Stimulated activated CD4-positive, alpha-beta T cell treated with anti-CD3 and anti-CD28 coated beads, Interleukin-1b, Interleukin-23, amount 100 ng/mL, for 1 hour (primary cell): ENCODE measurements at places on chromosomes 5 and 9.

DNA sequence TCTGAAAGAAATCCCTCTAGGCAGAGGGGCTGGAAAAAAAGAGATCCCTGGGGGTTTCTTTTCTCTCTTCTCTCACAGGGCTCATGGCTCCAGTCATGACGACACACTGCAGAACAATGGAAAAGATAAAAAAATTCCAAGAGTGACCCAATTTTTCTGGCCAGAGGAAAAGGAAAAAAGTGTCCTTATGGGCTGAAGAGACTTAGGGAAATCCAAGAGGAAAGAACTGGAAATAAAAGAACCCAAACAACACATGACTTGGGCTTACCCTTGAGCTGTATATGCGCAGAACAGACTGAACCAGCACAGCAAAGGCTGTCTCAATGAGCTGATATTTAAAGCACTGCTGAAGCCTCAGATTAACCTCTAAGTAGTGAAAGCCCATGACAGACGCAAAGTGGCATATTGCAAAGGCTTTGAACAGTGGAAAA is 102.4 kb downstream of the SMIM23 start:
- no peak for DNase-seq

GRCh38 chr5:67983251-67984110 is 232.1 kb upstream of the PIK3R1 start:
- no peak for DNase-seq

DNA sequence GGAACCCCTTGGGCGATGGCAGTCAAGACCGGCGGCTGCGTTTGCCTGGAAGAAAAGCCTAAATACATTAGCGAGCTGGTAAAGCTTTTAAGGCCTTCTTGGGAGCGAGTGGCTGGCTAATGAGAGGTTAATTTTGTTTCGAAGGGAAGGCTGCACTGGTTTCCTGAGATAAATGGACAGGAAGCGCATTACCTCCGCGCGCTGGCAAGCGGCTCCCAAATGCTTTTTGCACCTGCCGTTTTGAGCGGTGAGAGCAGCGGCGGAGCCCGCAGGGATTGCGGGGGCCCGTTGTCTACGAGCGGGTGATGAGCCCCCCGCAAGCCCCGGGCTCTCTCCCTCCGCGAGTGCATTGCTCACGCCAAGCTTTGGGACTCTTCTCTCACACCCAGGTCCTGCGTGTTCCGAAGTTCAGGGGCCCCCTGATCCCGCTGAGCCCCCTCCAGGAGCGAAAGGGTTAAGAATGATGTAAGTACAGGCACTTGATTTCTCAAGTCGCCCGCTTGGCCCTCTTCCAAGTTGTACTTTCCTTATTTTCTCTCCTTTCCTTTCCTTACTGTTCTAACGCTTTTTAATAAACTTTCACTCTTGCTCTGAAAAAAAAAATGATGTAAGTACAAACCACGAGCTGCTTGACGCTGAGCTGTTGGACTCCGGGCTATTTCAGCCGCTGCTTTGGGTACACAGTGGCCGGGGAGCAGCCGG is 3.1 kb upstream of the RGMB start:
- no peak for DNase-seq

GRCh38 chr9:5453673-5454072 is 3.3 kb downstream of the CD274 start:
- no peak for DNase-seq

DNA sequence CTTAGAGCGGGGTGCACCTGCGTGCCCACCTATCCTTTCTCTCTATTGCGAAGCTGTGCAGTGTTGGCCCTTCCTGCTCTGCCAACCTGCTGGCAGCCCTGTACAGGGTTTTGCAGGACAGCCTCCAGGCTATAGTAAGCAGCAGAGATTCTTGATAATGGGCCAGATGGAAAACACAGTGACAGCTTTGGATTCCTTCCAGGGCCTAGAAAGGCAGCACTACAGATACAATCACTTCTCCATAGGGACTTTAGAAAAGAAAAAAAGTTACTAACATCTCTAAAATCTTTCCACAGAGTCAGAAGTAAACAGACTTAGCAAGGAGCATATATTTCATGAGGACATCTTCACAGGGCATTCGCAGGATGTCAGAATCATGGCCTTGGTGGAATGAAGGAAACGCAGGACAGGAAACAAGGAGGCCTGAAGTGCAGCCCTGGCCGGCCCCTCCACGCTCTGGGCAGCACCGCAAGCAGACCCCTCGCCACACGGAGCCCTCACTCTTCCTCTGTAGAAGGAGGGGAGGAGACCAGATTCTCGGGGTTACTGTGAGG is 172.1 kb upstream of the GAS1 start:
- no peak for DNase-seq

DNA sequence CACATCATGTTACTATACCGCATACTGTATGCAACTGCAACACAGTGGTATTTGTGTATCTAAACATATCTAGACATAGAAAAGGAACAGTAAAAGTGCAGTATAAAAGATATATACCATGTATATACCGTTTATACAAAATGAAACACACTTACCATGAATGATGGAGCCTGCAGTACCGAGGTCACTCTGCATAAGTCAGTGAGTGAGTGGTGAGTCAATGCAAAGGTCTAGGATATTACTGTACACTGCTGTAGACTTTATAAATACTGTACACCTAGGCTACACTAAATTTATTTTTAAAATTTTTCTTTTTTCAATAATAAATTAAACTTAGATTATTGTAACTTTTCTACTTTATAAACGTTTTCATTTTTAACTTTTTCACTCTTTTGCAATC is 29.3 kb downstream of the PRELID2 start:
- DNase-seq, result no peak

GRCh38 chr9:88759364-88759763 is 224.4 kb downstream of the NXNL2 start:
- no peak for DNase-seq

- no peak for DNase-seq
Observed at GRCh38 chr9:80049096-80049782, 477.5 kb downstream of the TLE4 start.

DNA sequence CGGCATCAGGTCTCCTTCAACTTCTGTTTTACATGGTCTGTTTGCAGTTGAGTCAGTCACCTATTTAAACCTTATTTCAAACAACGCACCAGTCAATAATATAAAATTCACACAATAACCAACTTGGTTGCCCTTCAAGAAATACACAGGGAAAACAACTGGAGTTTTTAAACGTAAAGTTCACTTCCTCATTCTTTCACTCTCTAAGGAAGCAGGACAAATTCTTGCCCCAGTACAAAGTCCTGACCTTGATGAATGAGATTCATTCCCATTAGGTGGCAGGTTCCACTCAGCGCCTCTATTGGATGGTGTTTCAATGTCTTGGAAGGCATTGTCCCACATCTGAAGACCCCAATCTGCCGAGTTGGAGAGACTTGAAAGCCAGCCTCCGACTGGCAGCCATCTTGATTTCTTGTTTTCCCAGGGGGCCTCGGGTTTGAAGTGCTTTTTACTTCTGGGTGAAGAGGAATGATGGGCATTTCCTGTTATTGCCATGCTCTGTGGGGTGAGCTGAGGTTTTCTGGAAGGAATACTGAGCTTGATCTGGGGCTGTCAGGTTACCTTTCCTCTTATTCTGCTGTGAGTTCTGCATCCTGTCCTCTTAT is 105.0 kb downstream of the ACER2 start:
- DNase-seq, result no peak
